ENCODE measurements at places on chromosomes 11 and 22. TPM values are rescaled to one million over a fixed set of nuclear protein-coding genes. Genes with fewer than 3 reads are reported as not detected.

DNA sequence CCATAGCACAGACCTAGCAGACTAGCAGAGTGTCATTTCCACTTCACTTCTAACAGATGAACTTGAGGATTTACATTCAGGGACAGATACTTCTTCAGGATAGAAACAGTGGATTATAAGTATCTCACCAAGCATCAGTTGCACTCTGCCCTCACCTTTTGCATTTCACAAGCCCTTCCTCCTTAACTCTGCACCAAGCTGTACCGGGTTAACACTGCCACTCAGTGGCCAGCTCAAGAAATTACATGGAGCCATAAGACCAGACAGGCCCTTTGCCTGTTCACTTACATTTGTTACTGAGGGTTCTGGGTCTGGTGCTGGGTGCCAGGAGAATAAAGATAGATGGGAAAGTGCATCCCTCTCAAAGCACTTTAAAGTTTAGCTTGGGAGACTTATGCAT, 309.8 kb downstream of the SHANK2 start:
- DNase-seq: no peak

Gene RIN1
- 3.7 TPM for total RNA-seq

Gene SHANK3
- total RNA-seq: 18.4 TPM

- no peak for DNase-seq
Observed at GRCh38 chr11:87440076-87440770, 402.5 kb downstream of the TMEM135 start.

- no peak for DNase-seq
Observed at GRCh38 chr11:123683428-123684170, 29.2 kb upstream of the SCN3B start.

Data from uterus (tissue), 4 donors.